ENCODE measurements at places on chromosomes 11 and 22.

- no peak for DNase-seq
Observed at GRCh38 chr11:78062671-78063070, 990 bp upstream of the THRSP start.

DNA sequence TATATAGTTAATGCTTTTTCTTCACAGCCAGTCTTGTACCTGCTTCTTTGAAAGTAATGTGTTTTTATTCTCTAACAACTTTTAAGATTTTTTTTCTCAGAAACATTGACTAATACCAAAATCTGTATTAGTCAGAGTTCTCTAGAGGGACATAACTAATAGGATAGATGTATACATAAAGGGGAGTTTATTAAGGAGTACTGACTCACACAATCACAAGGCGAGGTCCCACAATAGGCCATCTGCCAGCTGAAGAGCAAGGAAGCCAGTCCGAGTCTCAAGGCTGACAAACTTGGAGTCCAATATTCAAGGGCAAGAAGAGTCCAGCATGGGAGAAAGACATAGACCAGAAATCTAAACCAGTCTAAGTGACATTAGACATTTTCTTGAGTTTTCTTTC is 140.0 kb downstream of the RAB38 start:
- DNase-seq, result no peak

GRCh38 chr11:126830216-126830806 is 170.3 kb downstream of the KIRREL3 start:
- peak; percentile 47 for DNase-seq

GRCh38 chr22:33806191-33806590 is 114.1 kb downstream of the LARGE1 start:
- no peak for DNase-seq

DNA sequence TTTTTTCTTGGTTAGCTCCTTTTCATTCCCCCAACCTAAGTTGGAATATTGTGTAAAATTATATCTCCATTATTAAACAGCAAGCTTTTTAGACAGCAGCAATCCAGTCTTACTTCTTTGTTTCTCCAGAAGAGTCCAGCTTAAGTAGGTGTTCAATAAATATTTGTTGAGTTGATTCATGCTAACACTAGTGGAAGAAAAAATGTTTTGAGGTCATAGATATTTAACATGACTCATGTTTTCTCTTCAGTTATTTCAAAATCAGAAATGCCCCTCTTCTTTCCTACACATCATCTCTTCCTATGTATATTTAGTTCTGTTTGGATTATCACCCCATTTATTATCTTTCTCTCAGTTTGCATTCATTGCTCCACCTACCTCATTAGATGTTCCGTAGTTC is 20.3 kb downstream of the CCDC83 start:
- no peak for DNase-seq

DNA sequence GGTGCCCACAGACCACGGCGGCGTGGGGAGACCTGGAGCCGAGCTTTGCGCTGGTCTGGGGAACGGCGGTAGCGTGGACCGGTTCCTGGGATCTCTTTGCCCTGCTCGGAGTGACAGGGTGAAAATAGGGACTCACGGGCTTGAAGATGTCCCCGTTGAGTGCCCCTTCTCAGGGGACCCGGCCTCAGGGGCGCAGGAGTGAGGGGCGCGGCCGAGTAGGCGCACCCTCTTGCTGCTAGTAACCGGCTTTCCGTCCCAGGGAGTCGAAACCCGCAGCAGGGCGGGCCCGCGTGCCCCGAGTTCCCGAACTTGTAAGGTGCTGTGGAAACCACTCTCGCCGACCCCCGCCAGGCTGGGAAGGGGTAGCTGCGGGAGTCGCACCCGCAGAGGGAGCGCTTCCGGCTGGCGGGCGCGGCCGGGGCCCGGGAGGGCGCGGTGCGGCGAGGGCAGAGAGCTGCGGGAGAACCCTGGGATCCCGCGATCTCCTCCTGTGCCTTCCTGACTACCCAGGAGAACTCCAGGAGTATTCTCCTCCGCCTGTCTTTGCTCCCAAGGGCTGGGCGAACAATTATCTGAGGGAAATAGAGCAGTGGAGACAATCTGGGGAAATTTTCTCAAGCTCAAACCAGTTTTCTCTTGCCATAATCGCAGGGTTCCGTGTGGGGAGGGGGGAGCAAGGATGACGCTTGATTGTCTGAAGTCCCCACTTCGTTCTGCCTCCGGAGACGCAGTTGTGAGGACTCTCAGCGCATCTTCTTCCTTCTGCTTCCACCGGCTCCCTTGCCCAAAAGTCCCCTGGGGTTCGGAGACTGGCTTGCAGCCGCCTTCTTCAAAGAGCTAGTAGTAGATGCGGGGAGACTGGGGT is 666 bp downstream of the NELL1 start:
- DNase-seq, result peak; percentile 59

- no peak for DNase-seq
Observed at GRCh38 chr11:39304586-39304985, 2154.9 kb downstream of the LRRC4C start.

- DNase-seq, result no peak
Observed at GRCh38 chr22:26229910-26230309, 60.6 kb downstream of the SEZ6L start.

- DNase-seq, result no peak
Observed at GRCh38 chr11:44344921-44345320, 35.0 kb upstream of the ALX4 start.

GRCh38 chr11:95659088-95659487 is 130.5 kb downstream of the FAM76B start:
- no peak for DNase-seq
